ENCODE measurements at places on chromosomes 12 and 14. TPM values are rescaled to one million over a fixed set of nuclear protein-coding genes. Genes with fewer than 3 reads are reported as not detected.

Gene PTPN21
- 37.2 TPM for polyA plus RNA-seq

Gene PRPH
- 0.59 TPM for polyA plus RNA-seq

Gene KRT74
- polyA plus RNA-seq = not detected

Gene HECTD1
- 179 TPM for polyA plus RNA-seq

Gene ADAMTS20
- 1.1 TPM for polyA plus RNA-seq

Gene OTX2
- not detected for polyA plus RNA-seq

Gene C12orf60
- polyA plus RNA-seq = 4.7 TPM

Gene SVOP
- polyA plus RNA-seq = not detected

DNA sequence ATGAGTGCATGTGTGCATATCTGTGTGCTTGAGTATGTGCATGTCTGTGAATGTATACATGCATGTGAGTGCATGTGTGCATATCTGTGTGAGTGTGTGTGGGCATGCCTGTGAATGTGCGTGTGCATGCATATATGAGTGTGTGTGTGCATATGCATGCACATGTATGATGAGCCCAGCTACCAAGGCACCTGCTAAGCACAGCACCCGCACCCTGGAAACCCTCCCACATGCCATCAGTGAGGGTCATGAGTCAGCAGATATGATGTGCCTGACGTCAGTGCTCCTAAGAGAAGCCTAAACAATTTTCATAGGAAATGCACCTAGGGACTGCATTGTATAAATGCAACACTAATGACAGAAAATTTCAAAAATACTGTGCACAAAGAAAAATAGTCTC is 151.1 kb downstream of the KIF26A start:
- DNase-seq = no peak

DNA sequence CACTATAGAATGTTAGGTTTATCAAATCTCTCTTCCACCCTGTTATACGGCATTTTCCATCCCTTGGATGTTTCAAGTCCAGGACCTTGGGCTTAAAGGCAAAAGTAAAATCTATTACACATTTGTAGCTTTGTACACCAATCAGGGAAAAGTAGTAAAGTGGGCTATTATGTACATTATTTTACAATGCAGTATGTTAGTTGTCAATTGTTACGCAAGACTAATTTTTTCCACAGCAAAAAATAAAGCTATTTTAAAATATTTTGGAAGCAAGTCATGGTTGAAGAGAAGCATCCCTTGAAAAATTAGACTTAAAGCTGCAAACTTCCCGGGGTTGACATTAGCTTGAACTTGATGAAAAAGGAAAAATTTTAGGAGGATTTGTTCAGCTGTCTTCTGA is 476.2 kb downstream of the DIO2 start:
- no peak for DNase-seq

DNA sequence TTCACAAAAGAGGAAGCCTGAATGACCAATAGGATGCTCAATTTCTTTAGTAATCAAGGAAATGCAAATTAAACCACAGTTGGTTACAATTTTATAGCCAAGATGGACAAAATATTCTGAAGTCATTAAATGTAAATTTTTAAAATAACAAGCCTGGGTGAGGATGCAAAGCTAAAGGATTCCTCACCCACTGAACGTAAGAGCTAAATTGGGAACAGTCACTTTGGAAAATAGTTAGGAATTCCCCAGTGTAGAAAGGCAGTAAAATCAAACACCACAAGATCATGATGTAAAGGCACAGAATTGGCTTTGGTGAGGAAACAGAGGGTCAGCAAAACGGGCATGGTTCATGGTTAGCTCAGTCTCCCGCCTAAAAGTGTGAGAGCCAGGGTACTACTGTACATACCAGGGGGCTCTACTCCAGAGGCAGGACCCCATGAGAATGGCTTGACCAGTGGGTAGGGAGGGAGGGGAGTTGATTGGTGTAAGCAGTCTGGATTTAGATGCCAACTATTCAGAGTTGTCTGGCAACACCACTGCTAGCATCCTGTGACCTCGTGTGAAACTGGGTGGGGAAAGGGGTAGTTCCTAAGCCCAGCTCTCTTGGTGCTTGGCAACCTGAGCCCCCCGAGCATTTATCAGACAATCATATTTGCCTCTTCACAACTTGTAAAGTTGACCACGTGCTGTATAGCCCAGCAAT is 213.4 kb upstream of the EGLN3 start:
- no peak for DNase-seq

GRCh38 chr12:96327346-96327745 is 72.9 kb downstream of the CDK17 start:
- DNase-seq = no peak

- no peak for DNase-seq
Measured at GRCh38 chr12:109963743-109964429, 32.3 kb downstream of the GIT2 start.

- DNase-seq = no peak
Measured at GRCh38 chr12:43740511-43741100, 18.0 kb downstream of the PUS7L start.
